ENCODE measurements at places on chromosomes 1 and 21.

GRCh38 chr1:104056786-104057185, 307.1 kb downstream of the AMY1C start:
- no peak for DNase-seq

DNA sequence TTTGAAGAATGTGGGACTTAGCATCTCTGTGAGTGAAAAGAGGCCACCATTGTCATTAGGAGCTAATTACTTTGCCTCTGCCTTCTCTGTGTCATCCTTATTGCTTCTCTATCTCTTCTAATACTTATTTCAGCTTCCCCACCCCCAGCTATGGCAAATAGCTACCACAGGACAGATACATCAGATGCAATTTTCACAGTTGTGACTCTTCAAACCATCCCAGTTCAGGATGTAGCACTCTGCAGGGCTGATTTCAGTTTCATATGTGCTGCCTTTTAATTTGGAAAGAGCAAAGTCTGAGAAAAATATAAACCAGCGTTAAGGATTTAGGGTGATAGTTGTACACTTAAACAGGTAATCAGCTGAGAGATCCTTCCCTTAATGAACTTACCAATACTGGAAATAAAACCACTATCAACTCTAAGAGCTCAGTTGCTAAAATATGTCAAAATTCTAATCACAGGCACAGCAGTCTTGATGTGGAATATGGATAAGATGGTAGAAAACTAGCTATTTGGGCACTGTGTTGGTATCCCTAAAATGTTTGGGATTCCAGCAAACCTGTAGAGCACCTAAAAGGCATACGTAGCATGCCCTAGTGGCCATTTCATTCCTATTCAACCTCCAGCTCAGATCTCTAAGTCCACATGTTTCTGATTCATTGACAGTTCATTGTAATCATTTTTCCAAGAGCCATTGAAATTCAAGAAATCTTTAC, 148.4 kb downstream of the SYT2 start:
- no peak for DNase-seq

DNA sequence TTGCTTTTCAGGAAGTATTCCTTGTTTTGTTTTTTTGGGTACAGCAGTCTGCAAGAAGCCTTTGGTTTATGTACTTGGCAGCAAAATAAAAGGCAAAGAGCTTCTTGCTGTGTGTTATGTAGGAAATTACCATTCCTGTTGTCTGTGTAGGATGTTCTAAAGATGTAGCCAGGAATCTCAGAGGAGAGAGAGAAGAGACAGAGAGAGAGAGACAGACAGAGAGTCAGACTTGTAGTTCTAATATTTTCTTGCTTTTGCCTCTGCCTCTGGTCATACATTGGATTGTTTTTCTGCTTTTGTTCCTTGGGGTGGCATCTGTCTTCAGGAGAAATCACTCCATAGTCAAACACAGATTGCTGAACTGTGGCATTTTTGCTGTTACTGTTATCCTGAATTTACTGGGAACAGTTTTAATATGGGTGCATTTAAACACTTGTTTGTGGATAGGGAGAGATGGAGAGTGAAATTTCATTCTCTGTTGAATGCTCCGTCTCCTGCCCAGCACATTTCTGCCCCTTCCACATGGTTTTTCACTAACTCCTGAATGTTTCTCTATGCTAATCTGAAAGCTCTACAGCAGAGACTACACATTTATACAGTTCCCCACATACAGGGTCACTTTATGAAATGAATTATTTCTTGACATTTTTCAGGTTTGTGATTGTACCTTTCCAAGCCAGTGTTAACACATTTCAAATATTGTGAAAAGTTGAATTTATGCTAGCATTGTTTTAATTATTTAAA, 49.8 kb downstream of the POU2F1 start:
- no peak for DNase-seq

DNA sequence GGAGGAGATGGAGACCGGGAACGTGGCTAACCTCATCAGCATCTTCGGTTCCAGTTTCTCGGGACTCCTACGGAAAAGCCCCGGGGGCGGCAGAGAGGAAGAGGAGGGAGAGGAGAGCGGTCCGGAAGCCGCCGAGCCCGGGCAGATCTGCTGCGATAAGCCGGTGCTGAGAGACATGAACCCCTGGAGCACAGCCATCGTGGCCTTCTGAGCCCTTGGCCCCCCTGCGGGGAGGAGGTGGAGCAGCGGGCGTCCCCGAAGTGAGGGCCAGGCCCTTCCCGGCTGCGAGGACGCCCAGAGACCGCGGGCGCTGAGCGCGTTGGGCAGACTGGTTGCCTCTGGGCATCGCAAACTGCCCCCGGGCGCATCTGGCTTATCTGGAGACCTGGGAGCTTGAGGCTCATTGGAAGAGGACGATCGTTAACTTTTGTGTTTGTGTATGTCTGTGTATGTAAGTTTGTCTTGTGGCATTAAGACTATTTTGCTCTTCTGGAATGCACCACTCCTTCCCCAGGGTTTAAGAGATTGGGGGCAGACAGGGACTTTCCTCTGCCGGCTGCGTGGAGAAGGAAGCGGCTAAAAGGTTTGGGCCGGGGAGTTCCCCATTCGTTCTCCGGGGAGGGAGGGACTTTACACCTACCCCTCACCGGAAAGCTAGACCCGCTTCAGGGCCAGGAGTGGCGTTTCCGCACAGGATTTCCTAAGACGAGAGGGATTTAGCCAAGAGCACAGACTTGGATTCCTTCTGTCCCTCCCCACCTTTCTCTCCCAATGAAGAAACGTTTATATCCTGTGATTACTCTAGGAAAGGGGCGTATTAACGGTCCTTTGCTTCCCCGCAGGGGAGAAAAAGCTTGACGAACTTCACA, 1.4 kb downstream of the IER5 start:
- DNase-seq: peak; percentile 79

GRCh38 chr1:227068883-227069282, 128.8 kb downstream of the COQ8A start:
- DNase-seq: no peak

DNA sequence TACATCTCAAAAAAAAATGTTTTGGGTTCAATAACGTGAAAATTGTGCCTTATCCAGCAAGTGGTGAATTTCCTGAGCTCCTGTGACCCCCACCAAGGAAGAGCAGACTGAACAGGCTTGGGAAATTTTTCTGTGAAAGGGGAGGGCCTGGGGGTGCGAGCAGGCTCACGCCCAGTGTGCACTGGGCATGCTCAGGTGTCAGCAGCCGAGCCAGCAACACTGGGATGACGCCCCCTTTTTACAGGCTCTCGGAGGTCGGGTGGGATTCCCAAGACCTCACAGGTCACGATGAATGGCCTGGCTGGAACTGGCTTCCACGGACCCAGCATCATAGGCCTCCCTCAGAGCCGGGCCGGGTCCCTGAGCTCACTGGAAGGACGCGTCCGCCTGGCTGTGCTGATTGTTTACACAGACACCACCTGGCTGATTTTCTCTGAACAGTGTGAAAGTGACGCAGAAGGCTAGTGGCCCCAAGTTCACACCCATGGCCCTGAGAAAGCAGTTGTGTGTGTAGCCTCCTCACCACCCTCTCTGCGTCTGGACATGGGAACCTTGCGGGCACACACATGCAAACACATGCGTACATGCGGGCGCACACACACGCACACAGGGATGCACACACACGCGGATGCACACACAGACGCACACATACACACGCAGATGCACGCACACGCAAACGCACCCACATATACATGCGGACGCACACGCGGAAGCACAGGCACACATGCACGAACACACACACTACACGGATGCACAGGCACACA, 9.2 kb downstream of the CSTB start:
- DNase-seq: no peak

DNA sequence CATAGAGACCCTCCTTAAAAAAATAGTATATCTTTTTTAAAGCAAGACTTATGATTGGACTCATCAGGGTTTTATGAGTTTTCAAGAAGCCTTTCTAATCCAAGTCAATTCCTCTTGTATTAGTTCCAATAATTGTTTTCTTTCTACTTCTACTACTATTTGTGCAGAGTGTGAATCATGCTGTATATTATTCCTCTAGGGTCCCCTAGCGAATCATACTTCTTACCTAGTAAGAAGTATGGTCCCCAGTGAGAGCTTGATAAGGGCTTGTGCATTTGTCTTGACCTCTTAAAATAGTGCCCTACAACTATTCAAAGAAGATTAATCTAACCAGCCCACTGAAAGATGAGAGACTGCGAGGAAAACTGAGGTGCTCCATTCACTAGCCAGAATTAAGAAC, 715.7 kb upstream of the ZP4 start:
- DNase-seq: no peak

DNA sequence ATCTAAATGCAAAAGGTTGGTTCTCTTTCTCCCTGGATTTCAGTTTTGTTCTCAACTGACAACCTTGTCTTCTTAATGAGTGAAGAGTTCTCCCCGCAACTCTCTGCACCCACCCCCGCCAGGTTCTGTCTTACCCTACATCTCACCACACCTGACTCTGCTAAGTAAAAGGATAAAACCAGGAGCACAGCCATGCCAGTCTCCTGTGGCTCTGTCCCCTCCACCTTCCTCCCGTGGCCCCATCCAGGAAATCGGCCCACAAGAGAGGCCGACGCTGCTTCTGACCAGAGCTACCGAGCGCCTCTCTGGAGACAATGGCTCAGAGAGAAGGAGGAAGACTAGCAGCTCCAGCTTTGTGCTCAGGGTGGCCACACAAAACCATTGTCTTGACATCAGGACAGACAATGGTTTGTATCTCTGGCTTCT, 72.2 kb downstream of the PLEKHA6 start:
- no peak for DNase-seq

All from liver (tissue), 10 donors.